ENCODE measurements at places on chromosomes 6 and 20.
A peak's percentile ranks its signal among the peaks of the same experiment; 100 is the strongest.

DNA sequence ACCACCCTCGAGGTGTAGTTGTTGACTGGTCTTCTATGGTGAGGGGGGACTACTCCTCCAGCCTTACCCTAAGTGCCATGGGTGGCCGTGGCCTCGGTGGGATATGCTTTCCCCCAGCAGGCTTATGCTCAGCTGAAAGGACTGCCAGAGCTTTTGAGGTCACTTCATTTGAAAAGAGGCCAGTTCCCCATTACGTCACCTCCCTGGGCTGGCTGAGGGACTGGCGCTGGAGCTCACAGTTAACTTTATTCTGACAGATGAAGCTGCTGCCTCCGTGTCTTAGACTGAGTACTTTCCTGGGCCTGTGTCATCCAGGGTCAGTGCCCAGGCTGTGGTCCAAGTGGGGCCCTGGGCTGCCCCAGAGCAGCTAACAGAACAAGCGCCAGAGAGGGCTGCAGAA is 42.8 kb upstream of the PCMTD2 start:
- peak; percentile 59 for DNase-seq

DNA sequence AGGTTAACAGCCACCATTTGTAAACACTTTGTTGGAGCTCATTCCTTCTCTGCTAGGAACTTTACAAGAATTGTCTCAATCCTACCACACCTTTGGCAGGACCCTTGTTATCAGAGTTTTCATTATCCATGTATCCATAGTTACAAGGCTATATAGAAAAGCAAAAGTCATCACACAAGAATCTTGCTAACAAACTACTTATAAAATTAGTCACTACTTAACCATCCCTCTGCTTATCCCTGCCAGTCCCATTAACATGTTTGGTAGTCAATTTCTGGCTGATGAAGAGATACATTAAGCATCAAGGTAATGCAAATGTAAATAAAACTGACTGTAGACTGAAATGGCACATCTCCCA is 10.4 kb downstream of the ZSWIM3 start:
- peak; percentile 73 for DNase-seq

DNA sequence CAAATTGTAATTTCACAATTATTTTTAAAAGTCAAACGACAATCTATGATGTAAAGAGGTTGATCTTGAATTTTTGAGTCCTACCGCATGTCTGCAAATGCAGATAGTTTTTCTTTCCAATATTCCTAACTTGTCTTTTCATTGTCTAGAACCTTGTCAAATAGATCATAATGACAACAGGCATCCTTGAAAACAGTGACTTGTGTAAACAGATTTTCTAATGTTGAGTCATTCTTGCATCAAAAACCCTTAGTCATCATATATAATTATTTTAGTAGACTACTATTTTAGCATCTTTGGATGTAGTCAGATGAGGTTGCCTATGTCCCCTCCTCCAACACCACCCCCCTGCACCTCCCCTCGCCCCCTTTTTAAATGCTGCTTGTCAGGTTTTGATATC is 43.8 kb downstream of the BMP6 start:
- peak; percentile 53 for DNase-seq

GRCh38 chr20:20832715-20833114 is 120.3 kb upstream of the RALGAPA2 start:
- DNase-seq, result no peak

GRCh38 chr6:79671600-79672266 is 40.6 kb downstream of the SH3BGRL2 start:
- DNase-seq, result peak; percentile 75

GRCh38 chr6:11270030-11271027 is 37.9 kb upstream of the NEDD9 start:
- DNase-seq, result peak; percentile 24

GRCh38 chr20:24580006-24580405 is 110.6 kb downstream of the SYNDIG1 start:
- DNase-seq, result no peak

DNA sequence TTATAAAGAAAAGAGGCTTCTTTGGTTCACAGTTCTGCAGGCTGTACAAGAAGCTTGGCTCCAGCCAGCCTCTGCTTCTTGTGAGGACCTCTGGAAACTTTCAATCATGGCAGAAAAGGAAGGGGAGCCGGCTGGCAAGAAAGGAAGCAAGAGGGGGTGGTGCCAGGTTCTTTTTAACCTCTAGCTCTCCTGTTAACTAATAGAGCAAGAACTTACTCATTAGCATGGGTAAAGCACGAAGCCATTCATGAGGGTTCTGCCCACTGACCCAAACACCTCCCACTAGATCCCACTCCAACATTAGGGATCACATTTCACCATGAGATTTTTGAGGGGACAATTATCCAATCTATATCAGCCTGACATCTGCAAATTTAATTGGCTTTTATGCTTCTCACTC is 347.1 kb downstream of the GRIK2 start:
- no peak for DNase-seq

- no peak for DNase-seq
Observed at GRCh38 chr20:22910287-22910852, 124.7 kb upstream of the SSTR4 start.

DNA sequence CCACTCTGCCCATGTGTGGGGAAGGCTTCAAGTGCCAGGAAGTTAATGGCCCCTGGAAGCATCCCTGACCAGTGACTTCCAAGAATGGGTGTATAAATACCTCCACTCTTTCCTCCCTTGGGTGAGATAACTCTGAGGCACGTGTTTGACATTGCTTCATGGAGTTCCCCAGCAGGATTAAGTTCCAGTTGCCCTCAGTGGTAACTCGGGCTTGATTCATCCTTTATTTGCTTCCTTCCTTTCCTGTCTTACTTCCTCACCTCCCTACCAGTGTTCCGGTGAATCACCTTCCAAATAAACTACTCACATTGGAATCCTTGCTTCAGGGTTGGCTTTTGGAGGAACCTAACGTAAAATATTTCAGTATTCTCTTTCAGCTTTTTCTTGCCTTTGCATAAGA is 84.6 kb upstream of the JAG1 start:
- DNase-seq, result peak; percentile 47

- no peak for DNase-seq
Observed at GRCh38 chr20:50734730-50735679, 3.6 kb downstream of the PARD6B start.

DNA sequence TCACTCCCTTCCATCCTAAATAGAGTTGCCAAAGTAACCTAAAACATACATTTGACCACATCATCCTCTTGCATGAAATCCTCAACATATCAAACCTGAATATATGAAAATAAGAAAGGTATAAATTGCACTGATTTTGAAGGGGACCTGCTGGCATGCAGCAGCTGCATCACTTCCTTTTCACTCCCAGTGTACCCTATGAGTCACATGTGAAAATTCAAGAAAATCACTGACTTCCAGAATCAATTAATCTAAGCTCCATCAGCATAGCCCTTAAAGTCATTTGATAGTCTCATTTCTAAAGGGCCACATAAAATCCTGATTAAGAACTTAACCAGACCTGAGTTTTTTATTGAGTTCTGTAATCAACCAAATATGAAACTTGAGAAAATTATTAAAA is 24.3 kb downstream of the SNX14 start:
- DNase-seq, result peak; percentile 48

GRCh38 chr6:41191569-41191968 is 9.4 kb downstream of the TREML2 start:
- peak; percentile 35 for DNase-seq

DNA sequence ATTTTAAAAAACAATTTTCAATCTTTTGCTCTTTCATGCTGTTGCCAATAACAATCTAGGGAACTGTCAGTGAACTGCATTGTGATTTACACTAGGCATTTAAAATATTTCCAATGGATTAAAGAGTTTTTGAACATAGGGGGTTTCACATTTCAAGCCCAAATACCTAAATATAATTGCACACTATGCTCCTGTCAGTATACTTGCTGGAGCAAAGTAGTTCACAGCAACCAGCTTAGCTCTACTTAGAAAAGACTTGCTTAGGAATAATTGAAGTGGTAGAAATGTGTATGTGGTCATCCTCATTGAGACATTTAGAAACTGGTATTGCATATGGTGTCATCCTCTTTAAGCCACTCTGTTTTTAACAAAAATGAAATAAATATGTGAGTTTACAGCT is 41.7 kb upstream of the REV3L start:
- no peak for DNase-seq

GRCh38 chr6:3102875-3103274 is 15.6 kb upstream of the BPHL start:
- peak; percentile 23 for DNase-seq

GRCh38 chr6:109531446-109531845 is 48.4 kb upstream of the ZBTB24 start:
- DNase-seq, result no peak

DNA sequence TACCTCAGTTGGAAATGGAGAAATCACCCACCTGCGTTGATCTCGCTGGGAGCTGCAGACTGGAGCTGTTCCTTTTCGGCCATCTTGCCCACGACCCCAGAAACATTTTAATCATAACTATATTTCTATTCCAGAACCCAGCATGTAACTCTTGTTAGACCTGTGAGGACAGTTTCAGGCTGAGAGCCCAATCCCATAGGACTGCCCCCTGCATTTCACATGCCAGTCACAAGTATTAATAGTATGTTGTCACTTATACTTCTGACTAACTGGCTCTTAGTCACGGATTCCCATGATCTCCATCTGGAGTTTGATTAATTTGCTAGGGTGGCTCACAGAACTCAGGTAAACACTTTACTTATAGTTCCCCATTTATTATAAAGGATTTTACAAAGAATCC is 96.0 kb upstream of the PRND start:
- DNase-seq, result no peak

- DNase-seq, result no peak
Observed at GRCh38 chr6:71224011-71224410, 64.6 kb upstream of the OGFRL1 start.

DNA sequence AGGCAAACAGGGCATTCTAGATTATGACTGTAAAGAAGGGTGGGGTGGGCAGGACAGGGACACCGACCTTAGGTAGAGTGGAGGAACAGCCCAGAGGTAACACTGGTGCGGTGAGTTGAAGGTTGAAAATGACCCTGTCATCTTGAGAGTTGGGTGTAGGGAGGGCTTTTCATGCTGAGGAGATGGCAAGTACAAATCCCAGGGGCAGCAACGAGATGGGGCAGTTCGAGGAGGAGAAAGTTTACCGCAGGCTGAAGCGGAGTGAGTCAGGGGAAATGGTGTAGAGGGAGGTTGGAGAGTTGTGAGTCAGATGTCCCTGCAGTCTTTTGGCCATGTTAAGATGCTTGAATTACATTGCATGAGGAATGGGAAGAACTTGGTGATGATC is 101.1 kb downstream of the HIVEP1 start:
- peak; percentile 94 for DNase-seq

DNA sequence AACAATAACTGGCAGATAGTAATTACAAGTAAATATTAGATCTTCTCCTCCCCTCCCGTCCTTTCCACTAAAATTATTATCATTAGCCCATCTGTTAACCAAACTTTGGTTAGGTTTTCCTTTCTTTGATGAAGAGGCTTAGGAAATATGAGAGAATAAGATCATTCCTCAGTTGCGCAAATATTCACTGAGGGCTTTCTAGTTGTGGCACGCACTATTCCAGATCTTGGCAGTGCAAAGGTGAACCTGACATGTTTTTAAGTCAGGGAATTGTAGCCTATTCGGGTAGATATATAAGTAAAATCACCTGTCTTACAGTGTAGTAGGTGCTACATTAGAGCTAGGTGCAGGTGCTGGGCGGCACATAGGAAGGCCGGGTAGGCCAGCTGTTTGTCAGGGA is 31.1 kb downstream of the RNF217 start:
- DNase-seq, result no peak

DNA sequence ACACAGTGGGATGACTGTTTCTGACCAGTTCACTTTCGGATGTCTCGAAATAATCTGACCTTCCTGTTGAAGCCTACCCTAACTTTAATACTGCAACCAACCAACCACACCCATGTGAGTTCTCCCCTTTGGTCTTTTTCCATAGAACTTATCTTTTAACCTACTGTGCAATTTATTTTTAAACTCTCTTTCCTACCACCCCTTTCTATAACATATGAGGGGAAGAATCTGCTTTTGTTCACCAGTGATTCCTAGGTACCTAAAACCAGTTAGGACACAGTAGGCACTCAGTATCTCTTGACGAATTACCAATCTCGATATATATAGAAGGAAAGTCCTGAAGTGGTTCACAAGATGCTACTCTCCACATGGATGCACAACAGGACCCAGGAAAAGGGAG is 7.0 kb downstream of the COX7A2 start:
- no peak for DNase-seq

DNA sequence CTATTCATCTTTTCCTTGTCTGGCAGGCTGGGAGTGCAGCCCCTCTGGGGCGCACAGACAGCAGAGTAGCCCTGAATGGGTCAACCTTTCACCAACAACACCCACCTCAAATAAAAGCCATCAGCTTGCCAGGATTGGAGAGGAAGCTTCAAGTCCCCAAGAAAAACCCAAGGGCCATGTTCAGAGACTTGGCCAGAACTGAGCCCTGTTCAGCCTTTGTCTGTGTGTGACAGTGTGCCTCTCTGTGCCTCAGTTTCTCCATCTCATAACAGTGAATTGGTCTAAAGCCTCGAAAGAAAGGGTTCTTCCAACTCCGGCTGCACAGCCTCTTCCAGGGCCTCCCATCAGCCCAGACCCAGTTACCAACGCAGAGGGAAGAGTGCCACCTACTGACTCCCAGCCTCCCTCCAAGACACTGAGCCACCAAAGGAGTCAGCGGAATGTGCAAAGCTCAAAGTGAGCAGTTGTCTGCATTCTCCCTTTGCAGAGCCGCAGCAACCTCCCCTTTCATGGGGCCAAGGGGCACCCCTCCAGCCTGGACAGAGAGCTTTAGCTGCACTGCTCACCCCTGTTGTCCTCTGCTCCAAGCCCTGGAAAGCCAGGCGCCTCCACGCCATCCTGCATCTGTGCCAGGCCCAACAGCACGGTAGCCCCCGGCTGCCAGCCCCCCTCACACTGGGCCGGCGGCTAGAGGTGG is 82.7 kb upstream of the TOP1 start:
- DNase-seq, result peak; percentile 69

- no peak for DNase-seq
Observed at GRCh38 chr6:105896052-105896820, 189.9 kb upstream of the PRDM1 start.

DNA sequence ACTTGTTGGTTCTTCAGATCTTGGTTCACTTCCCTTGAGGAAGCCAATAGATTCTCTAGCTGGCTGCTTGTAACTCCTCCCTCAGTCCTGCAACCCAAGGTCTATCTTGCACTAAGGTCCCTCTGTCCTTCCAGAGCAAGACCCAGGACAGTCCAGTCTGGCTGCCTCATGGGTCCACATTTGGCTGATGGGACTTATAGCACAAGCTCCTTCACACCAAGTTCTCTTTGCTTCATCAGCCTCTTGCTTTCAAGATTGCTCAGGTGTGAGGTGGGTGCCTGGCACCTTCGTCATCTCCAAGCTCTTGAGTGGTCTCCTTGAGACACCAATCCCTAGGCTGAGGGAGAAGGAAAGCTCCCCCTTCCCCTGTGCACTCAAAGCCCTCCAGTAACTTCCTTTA is 28.3 kb downstream of the NSFL1C start:
- DNase-seq, result no peak

- no peak for DNase-seq
Observed at GRCh38 chr6:35804996-35805736, at the start of gene LHFPL5. LHFPL5 (plus strand) TSS chr6:35805352; CDS start chr6:35805671, 319 bp downstream.

- DNase-seq, result no peak
Observed at GRCh38 chr6:71047417-71047816, 90.6 kb upstream of the B3GAT2 start.

Measured in iris pigment epithelial cell (primary cell).